CD4-positive, alpha-beta T cell treated with Interleukin-4 for 1 hour (primary cell): ENCODE measurements at places on chromosomes 4 and X.

DNA sequence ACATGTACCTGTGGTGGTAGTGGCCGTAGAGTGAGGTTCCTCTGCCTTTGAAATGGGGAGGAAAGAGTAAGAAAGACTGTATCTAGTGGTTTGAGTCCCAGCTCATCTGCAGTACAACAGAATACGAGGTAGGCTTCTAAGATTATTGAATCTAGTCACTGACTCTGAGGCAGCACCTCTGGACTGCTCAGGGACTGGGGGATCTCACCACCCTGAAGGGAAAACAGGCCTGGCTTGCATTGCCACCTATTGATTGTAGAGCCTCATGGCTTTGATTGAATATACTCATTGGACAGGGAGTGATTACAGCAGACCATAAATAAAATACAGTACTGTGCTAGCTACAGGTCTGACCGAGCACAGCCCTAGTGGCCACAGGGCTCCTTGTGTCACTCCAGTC lies 50.5 kb downstream of the GPR174 start:
- DNase-seq = no peak

DNA sequence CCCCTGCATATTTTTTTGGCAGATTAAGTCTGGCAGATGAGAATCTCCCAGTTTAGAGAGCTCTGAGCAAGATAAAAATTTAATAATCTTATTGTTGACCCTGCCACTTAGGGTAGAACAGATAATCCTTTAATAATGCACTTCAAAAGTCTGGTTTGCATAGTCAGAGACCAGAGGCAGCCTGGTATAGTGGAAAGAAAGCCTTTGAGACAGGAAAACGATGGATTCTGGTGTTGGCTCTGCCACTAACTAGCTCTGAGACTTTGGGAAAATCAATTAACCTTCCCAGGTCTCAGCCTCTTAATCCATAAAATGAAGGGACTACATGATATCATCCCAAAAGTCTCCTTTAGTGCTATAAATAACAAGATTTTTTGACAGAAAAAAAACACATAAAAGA lies 824.5 kb downstream of the STIM2 start:
- DNase-seq = no peak

DNA sequence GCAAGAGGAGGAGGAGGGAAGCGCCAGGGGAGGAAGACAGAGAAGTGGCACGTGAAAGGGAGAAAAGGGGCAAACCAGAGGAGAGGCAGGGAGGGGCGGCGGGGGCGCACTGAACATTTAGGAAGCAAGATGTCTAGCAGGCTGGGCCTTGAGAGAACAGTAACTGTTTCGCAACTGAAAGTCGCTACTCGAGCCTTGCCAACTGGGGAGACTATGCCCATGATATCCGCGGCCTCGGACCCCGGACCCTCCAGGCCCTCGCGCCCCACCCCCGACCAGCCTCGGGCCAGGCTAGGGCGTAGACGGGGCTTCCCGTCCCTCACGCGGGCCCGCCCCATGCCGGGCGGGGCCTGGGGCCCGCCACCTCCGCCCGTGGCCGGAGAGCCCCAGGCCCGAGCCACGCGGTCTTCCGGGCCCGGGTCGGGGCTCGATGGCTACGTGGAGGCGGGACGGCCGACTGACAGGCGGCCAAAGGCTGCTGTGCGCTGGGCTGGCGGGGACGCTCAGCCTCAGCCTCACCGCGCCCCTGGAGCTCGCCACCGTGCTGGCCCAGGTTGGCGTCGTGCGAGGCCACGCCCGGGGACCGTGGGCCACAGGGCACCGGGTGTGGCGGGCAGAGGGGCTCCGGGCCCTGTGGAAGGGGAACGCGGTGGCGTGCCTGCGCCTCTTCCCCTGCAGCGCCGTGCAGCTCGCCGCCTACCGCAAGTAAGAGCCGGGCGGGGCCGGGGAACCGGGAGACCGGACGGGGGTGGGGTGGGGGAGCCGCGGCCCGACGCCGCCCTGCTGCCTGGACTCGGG lies at the start of gene SLC25A43:
Gene SLC25A43, plus strand, starts transcription at position 363 of the 798 bp plus-strand sequence. Its CDS starts 68 bp downstream, at position 431.
- peak; percentile 20 for DNase-seq

- DNase-seq = no peak
These were observed 54.5 kb upstream of the FBXW7 start for GRCh38 chr4:152590179-152591031.

DNA sequence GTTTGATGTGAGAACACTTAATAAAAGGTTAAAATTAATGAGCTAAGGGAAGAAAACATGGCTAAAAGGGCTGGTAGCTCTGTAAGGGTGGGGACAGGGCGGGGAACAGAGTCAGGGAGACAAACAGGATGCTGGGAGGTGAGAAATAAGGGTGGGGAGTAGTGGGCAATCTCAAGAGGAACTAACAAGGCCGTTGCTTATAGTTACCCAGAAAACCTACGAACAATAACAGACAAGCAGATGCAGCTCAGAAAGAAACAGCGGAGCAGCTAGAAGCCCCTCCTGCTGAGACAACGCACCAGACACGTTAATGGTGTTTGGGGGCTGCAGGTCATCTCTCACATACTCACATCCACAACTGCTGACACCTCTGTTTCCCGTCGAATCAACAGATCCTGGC lies 9.7 kb upstream of the KLF3 start:
- DNase-seq = peak; percentile 82

GRCh38 chr4:16116019-16116418 lies 32.2 kb upstream of the PROM1 start:
- no peak for DNase-seq

- DNase-seq = peak; percentile 42
These were observed 19.4 kb downstream of the SPRY1 start for GRCh38 chr4:123415977-123416376.

DNA sequence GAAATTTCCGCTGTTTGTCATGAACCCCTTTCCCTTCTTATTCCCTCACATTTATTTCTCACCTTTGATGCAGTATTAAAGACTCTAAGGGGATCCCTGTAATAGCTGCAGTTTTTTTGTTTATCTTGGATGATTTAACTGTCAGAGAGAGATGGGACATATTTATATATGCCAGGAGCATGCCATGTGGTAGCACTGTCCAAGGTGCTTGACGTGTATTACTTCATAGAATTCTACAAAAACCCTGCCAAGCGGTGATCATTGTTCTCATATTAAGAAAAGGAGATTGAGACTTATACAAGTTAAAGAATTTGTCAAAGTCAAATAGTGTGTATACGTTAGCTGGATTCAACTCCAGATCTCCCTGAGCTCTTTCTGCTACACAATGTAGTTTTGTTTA lies 78.2 kb downstream of the SPRY1 start:
- no peak for DNase-seq

DNA sequence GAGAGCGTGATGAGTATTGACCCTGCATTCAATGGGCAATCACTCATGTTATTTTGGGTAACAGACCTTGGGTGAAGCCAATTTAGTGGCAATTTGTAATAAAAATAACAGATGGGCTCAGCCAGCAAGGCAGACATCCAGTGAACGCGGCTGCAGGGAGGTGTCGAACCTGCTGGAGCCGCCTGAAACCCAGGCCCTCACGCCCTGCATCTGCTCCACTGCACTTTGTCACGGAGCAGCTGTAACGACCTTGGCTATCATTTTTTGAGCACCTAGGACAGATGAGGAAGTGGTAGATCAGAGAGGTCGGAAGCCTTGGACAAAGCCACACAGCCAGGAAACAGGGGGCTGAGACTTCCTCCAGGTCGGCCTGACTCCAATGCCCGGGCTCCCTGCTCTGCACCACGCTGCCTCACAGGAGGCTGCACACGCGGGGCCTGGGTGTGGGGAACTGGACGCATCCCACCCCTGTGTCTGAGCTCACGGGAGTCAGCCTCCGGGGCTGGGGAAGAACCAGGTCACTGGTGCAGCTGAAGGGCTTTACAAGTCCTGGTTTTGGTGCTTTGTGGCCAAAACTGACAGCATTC lies 19.4 kb downstream of the HMX1 start:
- no peak for DNase-seq

GRCh38 chr4:11480683-11481082 lies 52.0 kb upstream of the HS3ST1 start:
- peak; percentile 68 for DNase-seq

DNA sequence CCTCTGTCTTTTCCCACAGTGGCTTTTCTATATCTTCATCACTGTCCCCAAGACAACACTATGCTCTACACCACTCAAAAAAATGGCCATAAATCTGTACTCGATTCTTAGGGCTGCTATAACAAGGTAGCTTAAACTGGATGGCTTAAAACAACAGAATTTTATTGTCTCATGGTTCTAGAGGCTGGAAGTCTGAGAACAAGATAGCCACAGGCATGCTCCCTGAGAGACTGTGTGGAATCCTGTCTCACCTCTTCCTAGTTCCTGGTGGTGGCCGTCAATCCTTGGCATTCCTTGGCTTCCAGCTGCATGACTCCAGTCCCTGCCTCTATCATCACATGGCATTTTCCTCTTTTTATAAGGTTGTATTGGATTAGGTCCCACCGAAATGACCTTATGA lies 70.7 kb upstream of the DCLK2 start:
- no peak for DNase-seq

- DNase-seq = no peak
These were observed 500.1 kb downstream of the PCDH18 start for GRCh38 chr4:137032222-137032621.
